ENCODE measurements at places on chromosomes 7 and 10. TPM values are rescaled to one million over a fixed set of nuclear protein-coding genes. Genes with fewer than 3 reads are reported as not detected.

DNA sequence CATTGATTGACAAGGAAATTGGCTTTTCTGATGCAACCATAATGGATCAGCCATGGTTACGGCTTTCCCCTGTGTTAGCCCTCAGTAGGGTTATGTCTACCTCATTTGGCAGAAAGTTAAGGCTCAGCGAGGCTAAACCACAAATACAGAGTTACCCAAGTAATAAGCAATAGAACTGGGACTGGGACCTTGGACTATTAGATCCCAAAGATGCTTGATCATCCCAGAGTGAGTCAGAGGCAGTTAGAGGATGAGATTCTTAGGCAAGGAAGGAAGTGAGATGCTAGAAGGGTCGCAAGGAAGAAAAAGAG, 401.4 kb downstream of the TNS3 start:
- DNase-seq = no peak

DNA sequence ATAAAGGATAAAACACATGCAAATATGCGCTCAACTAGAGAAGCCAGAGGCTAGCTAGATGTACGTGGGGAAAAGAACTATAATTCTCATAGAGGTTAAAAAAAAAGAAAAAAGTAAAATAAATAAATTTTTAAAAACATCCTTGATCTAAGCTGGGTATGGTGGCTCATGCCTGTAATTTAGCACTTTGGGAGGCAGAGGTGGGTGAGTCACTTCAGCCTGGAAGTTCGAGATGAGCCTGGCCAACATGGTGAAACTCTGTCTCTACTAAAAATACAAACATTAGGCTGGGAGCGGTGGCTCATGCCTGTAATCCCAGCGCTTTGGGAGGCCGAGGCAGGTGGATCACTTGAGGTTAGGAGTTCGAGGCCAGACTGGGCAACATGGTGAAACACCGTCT, 18.6 kb upstream of the HSPA12A start:
- DNase-seq = no peak

DNA sequence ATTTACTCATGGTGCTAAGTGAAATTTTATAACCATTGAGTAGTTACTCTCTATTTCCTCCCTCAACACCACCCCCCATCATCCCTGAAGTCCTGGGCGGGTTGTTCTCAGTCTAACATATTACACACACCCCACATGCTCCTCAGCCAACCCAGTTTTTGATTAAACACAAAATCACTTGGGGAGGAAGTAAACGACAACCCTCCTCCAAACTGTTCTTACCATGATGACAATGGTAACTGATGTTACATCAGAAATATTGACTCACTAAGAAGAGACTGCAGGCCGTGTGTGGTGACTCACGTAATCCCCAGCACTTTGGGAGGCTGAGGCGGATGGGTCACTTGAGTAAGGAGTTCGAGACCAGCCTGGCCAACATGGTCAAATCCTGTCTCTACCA, 44.2 kb downstream of the RAB11FIP2 start:
- no peak for DNase-seq

DNA sequence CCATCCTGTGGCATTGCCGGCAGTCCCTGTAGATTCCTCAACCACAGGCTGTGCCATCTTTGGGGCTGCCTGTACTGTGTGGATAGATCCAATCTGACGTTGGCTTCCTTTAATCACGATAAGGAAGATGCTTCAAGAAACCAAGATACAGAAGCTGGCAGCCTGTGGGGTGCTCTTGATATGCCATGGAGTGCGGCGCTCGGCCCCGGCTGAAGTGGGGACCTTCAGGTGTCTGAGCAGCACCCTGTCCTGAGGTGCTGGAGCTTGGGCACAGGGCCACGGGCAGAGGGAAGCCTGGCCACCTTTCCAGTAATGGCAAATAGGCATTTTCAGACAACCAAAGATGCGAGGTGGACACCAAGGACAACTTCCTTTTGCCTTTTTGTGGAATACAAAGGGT, 139.5 kb downstream of the ACTR3B start:
- no peak for DNase-seq

DNA sequence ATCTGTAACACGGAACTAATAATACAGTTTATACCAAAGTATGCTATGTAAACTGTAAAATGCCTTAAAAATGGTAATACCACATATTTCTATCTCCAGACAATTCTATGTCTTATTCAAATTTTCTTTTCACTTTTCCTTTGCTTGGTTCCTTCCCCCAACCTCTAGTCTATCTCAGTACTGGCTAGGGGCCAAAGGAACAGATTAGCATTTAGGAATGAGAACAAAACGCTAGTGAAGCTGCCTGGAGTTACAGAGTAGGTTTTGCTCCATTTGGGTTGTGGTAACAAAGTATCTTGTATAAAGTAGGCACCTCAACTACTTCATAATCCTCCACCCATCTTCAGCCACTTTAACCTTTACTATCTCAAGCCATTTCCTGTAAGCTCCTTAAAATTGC, 94.1 kb downstream of the HBP1 start:
- DNase-seq = no peak

DNA sequence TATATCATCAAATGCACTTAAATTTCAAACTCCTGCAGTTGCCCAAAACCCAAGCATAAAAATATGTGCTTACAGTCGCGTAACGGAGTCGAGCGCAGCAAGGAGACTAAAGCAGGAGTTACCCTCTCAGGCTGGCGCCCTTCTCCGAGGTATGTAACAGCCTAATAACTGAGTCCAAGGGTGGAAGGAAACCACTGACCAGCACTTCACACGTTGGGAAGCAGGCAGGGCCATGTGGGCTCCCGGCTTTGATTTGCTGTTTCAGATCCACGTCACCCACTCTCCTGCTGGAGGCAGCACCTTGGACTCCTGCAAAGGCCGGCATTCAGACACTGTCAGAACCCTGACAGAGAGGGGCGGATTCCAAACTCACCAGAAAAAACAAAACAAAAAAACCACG, 123.8 kb downstream of the DIP2C start:
- no peak for DNase-seq

- no peak for DNase-seq
Observed at GRCh38 chr7:74306730-74307469, 17.7 kb downstream of the CLIP2 start.

The AMZ1 gene
- 5.9 TPM for total RNA-seq

The TMEM243 gene
- total RNA-seq = 111 TPM

The BTBD16 gene
- total RNA-seq = not detected
